ENCODE measurements at places on chromosomes 4 and X.

DNA sequence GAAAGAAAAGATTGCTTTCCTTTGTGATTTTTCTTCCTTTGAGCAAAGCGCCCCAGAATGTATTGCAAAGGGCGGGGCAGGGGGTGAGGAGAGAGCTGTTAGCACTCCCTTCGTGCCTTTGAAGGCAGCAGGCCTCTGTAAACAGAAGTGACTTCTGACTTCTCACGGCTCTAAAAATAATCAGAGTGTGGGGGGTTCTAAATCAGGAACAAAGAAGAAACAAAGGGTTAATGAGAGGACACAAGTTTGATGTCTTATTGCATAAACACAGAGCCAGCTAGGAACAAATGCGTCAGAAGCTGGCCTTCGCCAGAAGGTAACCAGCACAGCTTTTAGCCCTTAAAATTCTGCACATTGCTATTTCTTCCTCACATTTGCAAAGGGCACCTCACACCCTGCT is 626.2 kb downstream of the MID1IP1 start:
- no peak for DNase-seq

DNA sequence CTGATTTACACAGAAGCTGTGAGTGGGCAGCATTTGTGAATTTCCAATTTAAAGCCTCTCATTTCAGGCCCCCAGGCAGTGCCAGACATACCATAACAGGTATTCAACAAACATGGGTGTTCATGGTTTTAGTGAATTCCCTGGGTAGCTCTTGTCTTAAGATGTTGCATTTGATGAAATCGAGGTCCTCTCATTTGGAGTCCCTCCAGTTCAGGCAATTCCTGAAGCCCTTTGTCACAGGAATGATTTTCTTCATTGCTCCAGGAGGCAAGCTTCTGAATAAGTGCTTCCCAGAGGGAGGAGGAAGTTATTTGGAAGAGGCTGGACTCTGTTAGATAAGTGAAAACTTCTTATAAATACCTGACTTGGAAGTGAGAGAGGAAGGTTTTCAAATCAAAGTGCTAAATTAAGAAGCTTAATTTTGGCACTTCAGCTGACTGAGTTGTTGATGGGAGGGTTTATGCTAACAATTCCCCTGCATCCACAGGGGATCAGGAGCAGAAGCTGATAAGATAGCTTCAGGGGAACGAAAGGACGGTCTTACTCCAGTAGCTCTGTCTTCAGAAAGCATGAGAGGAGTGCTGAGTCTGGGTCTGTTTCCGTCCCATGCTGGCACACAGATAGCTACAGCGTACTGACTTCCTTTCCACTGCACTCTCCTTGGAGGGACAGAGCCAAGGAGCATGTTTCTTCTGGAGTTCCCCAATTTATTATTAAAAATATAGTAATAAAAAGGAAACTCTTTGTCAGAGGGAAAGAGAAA is 543.1 kb downstream of the GBA3 start:
- no peak for DNase-seq

DNA sequence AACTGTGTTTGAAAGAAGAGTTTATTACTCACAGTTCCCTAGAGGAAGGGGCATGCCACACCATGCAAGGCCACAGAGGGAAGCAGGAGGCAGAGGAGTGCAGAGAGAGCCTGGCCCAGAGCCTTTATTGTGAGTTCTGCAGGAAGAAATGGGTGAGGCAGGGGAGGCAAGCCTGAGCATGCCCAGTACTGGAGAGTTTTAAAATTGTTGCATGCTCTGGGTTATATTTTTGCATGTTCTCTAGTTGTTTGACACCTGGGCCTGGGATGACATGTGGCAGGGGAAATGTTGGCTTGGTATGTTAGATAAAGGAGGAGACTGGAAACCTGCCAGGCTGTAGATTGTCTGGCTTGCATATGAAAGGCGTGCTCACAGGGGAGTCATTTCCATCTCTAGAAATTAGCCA is 19.7 kb upstream of the CRMP1 start:
- peak; percentile 66 for DNase-seq

- DNase-seq: no peak
Observed at GRCh38 chr4:38717604-38718003, 53.6 kb downstream of the KLF3 start.

GRCh38 chrX:21944136-21944615 is 3.7 kb downstream of the SMS start:
- DNase-seq: no peak

GRCh38 chr4:11904846-11905739 is 476.4 kb upstream of the HS3ST1 start:
- DNase-seq: no peak

DNA sequence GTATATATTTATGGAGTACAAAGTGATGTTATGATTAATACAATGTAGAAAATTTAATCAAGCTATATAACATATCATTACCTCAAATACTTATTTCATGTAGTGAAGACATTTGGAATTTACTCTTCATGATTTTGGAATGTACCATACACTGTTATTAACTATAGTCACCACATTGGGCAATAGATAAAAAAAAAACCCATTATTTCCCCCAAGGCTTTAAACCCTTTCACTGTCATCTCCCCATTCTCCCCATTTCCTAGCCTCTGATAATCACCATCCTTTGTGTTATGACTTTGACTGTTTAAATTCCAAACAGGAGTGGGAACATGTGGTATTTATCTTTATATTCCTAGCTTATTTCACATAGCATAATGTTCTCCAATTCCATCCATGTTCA is 2189.1 kb upstream of the AGA start:
- no peak for DNase-seq

GRCh38 chrX:149937871-149938426 is 342 bp downstream of the EOLA2 start:
- DNase-seq: no peak

- DNase-seq: no peak
Observed at GRCh38 chr4:64095398-64095797, 313.9 kb downstream of the TECRL start.

DNA sequence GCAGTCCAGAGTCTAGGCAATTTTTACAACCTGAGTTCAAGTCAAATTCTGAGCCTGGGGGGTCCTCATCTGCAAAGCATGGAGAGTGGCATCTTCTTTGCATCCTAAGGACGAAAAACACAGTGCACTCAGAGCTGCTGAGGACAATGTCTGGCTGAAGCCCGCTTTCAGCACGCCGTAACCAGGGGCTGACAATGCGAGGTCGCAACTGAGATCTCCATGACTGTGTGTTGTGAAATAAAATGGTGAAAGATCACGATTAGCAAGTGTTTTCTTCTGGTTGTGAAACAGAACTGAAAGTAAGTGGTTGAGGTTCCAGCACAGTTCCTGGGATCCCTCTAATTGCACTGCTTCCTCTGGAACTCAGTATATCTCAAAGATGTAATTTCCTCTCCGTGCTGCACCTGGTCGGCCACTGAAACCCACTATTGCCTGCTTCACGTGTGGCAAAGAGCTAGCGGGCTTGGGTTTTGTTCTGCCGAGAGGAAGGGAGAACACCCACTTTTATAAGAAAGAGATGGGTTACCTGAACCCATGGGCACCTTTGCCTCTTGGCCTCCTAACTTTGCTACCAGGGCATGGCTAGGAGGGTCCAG is 7.7 kb upstream of the F11 start:
- no peak for DNase-seq

DNA sequence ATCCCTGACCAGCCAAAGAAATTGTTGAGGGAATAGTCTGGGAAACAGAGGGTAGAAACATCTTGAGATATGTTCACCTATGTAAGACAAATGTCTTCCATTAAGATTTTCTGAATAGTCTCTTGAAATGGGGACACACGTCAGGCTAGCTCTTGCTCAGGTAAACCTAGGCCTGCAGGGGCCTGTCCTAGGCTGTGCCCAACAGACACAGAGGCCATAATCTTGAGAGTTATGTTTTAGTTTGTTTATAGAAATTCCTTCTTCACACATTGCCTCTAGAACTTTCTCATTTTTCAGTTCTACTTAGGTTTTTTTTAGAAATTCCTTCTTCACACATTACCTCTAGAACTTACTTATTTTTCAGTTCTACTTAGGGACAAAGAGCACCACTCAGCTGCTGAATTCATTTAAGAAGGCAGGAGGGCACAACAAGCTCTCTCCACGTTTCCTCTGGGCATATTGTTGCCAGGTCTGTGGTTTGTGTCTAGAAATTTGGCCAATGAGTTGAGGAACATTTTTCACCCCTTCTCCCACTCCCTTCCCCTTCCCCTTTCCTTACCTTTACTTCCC is 94.9 kb downstream of the ARHGAP24 start:
- no peak for DNase-seq

- no peak for DNase-seq
Observed at GRCh38 chrX:111917591-111917990, 41.6 kb downstream of the TRPC5OS start.
